ENCODE measurements at places on chromosomes 1 and 21. TPM values are rescaled to one million over a fixed set of nuclear protein-coding genes. Genes with fewer than 3 reads are reported as not detected.
A peak's percentile ranks its signal among the peaks of the same experiment; 100 is the strongest.

Gene CFHR1
- total RNA-seq = not detected

Gene PLPP3
- 20.5 TPM for total RNA-seq

Gene CPT2
- 12.3 TPM for total RNA-seq

Gene CLCA4
- not detected for total RNA-seq

Gene GPX7
- 83.8 TPM for total RNA-seq

Gene KCNK1
- total RNA-seq = 0.24 TPM

- DNase-seq = no peak
- H3K4me3 ChIP-seq = no peak overlapping the region
- no peaks in the 10 kb centered on the region for H3K4me1 ChIP-seq
- no peak overlapping the region for H3K27ac ChIP-seq
- H3K27me3 ChIP-seq = peaks cover 6% of the 10 kb centered on the region
Measured at GRCh38 chr1:219761208-219761860, 148.4 kb upstream of the ZC3H11B start.

- H3K27me3 ChIP-seq = peaks cover 21% of the 10 kb centered on the region
- H3K27ac ChIP-seq = no peak overlapping the region
- H3K4me3 ChIP-seq = no peak overlapping the region
- DNase-seq = no peak
Measured at GRCh38 chr1:47536646-47537118, 98.8 kb downstream of the FOXD2 start.

GRCh38 chr1:108503062-108503733, 53.1 kb downstream of the NBPF6 start:
- peaks cover 17% of the 10 kb centered on the region for H3K4me1 ChIP-seq
- no peak for DNase-seq
- H3K27ac ChIP-seq = peak overlapping the region; percentile 73
- no peaks in the 10 kb centered on the region for H3K27me3 ChIP-seq
- no peak overlapping the region for H3K4me3 ChIP-seq

DNA sequence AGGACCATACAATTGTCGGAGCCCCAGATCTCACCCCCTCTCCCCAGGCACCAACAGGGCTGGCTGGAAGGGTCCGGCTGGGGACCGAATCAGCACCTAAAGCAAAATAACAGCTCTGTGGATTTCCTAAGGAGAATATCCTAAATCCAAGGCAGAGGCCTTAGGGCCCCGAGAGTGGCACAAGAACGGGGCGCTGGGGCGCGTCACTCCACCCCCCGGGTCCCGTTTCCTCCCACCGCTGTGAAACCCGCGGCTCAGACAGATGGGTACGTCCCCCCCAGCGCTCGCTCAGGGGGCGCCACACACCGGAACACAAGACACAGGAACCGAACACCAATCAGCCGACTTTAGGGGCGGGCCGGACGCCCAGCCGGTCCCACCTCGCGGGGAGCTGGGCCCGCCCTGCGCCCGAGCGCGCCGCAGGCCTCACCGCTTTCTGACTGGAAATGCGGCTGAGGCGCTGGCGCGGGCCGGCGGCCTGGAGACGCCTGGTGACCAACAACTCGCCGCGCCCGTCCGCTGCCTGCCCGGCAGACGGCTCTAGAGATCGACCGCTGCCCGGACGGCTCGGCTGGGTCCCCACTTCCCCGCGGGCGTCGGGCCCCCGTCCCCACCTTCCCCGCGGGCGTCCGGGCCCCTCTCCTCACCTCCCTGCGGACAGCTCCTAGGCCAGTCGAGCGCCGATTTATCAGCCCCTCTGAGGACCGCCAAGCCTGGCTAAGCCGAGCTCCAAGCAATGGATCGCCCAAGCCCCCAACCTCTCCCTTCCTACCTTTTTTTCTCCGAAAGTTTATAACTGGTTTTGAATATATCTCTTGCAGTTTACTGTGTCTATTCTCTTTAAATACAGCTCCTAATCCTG, at the start of gene HFM1:
TSS of gene HFM1 (minus strand) at position 687 of the 862 bp plus-strand sequence. CDS start 3,755 bp downstream, outside the sequence.
- peak within 1 kb of the TSS; percentile 42 for H3K27ac ChIP-seq
- H3K4me3 ChIP-seq = peak within 1 kb of the TSS; percentile 84
- H3K36me3 ChIP-seq = no peaks in the 10 kb centered on the region
- DNase-seq = peak; percentile 92
- peaks cover 10% of the 10 kb centered on the region for H3K4me1 ChIP-seq

DNA sequence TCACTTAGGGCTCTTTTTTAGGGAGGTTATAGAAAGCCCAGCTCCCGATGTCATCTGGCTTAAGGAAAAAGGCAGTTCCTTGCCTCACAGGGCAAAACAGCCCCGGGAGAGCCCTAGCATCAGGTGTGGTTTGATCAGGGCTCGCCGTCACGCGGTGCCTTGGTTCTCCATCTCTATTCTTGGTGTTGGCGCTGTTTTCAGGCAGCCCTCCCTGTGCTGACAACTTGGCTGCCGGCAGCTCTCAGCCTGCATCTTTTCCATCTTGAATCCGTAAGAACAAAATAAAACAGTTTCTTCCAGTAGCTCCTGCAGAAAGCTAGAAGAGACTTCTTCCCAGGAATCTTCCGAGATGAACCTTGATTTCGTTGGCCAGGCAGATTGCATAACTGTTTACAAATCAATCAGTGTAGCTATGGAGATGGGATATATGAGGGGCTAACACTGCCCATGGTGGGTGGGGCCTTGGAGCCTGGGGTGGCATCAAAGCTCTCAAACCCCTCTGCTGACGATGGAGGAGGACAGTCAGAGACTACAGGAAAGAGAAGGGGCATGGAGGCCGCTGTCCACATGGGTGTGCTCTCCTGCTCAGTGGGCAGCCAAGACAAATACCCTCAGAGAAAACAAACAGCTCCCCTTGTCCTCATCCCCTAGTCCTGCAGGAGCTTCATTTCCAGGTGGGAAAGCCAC, 370.7 kb upstream of the C1orf174 start:
- no peak for DNase-seq
- H3K4me3 ChIP-seq = no peak overlapping the region
- no peak overlapping the region for H3K27ac ChIP-seq
- no peaks in the 10 kb centered on the region for H3K4me1 ChIP-seq
- H3K36me3 ChIP-seq = no peaks in the 10 kb centered on the region

DNA sequence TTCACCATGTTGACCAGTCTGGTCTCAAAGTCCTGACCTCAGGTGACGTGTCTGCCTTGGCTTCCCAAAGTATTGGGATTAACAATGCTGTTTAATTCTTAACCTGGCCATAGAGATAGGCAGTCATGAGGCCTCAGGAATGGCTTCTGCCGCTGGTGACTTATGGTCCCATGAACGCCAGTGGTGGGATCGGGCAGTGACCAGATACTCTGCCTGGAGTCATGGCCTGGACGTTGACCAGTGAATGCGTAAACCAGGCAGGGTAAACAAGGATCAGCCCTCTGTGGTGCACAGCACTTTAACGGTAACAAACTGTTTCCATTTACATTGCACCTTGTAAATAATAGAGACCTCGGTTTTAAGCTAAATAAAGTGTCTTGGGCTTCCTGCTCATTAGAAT, 23.0 kb downstream of the MTARC1 start:
- DNase-seq = no peak
- peaks cover 18% of the 10 kb centered on the region for H3K4me1 ChIP-seq
- peaks cover 4% of the 10 kb centered on the region for H3K36me3 ChIP-seq
- no peaks in the 10 kb centered on the region for H3K27me3 ChIP-seq

DNA sequence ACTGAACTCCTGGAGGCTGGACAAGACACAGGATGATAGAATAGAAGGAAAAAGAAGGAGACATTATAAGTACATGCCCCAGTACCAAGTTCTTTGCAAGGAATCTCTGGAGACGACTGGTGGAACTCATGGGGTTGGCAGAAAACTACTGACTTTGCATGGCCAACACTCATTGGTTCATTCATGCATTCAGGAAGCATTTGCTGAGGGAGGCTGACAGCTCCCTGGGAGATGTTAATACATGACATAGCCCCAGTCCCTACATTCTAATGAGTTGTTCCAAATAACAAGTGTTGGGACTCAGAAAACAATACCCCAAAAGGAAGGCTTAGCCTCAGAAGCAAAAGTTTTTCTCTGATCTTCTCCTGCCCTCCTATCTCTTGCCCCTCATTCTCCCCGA, 172.8 kb upstream of the IRF2BP2 start:
- H3K27me3 ChIP-seq = no peaks in the 10 kb centered on the region
- no peak overlapping the region for H3K27ac ChIP-seq
- H3K36me3 ChIP-seq = no peaks in the 10 kb centered on the region
- H3K4me3 ChIP-seq = no peak overlapping the region

DNA sequence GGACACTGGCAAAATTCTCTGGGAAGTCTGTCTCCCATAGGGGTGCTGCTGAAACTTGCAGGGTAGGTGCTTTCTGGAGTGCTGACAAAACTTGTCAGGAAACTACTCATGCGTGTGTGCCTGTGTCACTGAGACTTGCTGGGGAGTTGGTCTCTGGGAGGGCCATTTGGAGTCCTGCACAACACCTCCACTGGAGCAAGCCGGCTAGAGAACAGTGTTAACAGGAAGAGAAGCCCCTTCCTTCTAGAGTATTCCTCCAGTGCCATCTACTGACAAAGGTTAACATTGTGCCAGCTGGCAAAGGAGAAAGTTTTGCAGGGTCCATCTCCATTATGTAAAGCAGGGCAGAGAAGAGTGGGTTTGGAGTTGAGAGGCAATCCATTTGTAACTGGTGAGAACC, 30.0 kb downstream of the ZMYM4 start:
- DNase-seq = no peak
- H3K27ac ChIP-seq = no peak overlapping the region
- peaks cover 1% of the 10 kb centered on the region for H3K36me3 ChIP-seq
- no peak overlapping the region for H3K4me3 ChIP-seq
- H3K27me3 ChIP-seq = no peaks in the 10 kb centered on the region

GRCh38 chr21:46362946-46363345, 39.0 kb downstream of the PCNT start:
- H3K4me1 ChIP-seq = no peaks in the 10 kb centered on the region
- peaks cover 28% of the 10 kb centered on the region for H3K36me3 ChIP-seq
- H3K27ac ChIP-seq = no peak overlapping the region

- no peak overlapping the region for H3K27ac ChIP-seq
- no peaks in the 10 kb centered on the region for H3K36me3 ChIP-seq
- no peak for DNase-seq
- H3K27me3 ChIP-seq = no peaks in the 10 kb centered on the region
Measured at GRCh38 chr1:43069461-43070050, 102.5 kb downstream of the EBNA1BP2 start.

GRCh38 chr1:88791192-88791591, 100.2 kb downstream of the GTF2B start:
- no peaks in the 10 kb centered on the region for H3K27me3 ChIP-seq
- H3K36me3 ChIP-seq = peaks cover 3% of the 10 kb centered on the region
- H3K4me1 ChIP-seq = no peaks in the 10 kb centered on the region
- no peak overlapping the region for H3K4me3 ChIP-seq

GRCh38 chr1:241645199-241645598, 5.0 kb upstream of the CHML start:
- peaks cover 19% of the 10 kb centered on the region for H3K4me1 ChIP-seq
- no peaks in the 10 kb centered on the region for H3K36me3 ChIP-seq
- H3K27ac ChIP-seq = no peak overlapping the region
- H3K4me3 ChIP-seq = no peak overlapping the region
- DNase-seq = no peak

GRCh38 chr21:16550917-16551741, 821.3 kb downstream of the USP25 start:
- DNase-seq = no peak
- H3K36me3 ChIP-seq = peaks cover 1% of the 10 kb centered on the region
- no peak overlapping the region for H3K4me3 ChIP-seq
- H3K4me1 ChIP-seq = peaks cover 4% of the 10 kb centered on the region
- no peak overlapping the region for H3K27ac ChIP-seq
- no peaks in the 10 kb centered on the region for H3K27me3 ChIP-seq

GRCh38 chr1:177035586-177035985, 128.9 kb downstream of the ASTN1 start:
- no peak overlapping the region for H3K27ac ChIP-seq
- no peaks in the 10 kb centered on the region for H3K36me3 ChIP-seq
- no peak for DNase-seq

GRCh38 chr21:34724131-34724856, 55.5 kb downstream of the CLIC6 start:
- H3K4me1 ChIP-seq = peaks cover 21% of the 10 kb centered on the region
- no peak overlapping the region for H3K4me3 ChIP-seq
- no peaks in the 10 kb centered on the region for H3K36me3 ChIP-seq
- DNase-seq = no peak
- peak overlapping the region; percentile 82 for H3K27ac ChIP-seq
- H3K27me3 ChIP-seq = no peaks in the 10 kb centered on the region

GRCh38 chr1:38015978-38016725, 3.6 kb downstream of the UTP11 start:
- H3K36me3 ChIP-seq = peaks cover 19% of the 10 kb centered on the region
- no peaks in the 10 kb centered on the region for H3K27me3 ChIP-seq
- peak; percentile 35 for DNase-seq

GRCh38 chr1:155967341-155968050, 10.9 kb downstream of the ARHGEF2 start:
- no peak for DNase-seq
- peak overlapping the region; percentile 49 for H3K27ac ChIP-seq
- H3K27me3 ChIP-seq = no peaks in the 10 kb centered on the region
- no peak overlapping the region for H3K4me3 ChIP-seq

DNA sequence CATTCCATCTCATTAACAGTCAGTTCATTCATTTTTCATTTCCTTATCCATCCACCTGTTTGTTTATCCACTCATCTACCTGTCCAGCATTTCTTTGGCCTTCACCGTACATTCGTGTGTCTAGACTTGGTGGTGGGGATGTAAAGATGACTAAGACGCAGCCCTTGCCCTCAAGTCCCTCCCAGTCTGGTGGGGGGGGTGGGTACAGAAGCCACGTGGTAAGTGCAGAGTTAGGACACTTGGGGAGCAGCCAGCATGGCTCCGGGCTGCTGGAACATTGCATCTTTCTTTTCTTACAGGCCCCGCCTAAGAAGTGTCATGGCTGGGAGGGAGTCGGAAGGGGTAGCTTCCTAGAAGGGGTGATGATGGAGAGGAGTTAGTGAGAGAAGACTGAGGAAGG, 17.2 kb downstream of the KIF26B start:
- no peaks in the 10 kb centered on the region for H3K27me3 ChIP-seq
- H3K27ac ChIP-seq = peak overlapping the region; percentile 52
- H3K4me1 ChIP-seq = no peaks in the 10 kb centered on the region
- DNase-seq = no peak

DNA sequence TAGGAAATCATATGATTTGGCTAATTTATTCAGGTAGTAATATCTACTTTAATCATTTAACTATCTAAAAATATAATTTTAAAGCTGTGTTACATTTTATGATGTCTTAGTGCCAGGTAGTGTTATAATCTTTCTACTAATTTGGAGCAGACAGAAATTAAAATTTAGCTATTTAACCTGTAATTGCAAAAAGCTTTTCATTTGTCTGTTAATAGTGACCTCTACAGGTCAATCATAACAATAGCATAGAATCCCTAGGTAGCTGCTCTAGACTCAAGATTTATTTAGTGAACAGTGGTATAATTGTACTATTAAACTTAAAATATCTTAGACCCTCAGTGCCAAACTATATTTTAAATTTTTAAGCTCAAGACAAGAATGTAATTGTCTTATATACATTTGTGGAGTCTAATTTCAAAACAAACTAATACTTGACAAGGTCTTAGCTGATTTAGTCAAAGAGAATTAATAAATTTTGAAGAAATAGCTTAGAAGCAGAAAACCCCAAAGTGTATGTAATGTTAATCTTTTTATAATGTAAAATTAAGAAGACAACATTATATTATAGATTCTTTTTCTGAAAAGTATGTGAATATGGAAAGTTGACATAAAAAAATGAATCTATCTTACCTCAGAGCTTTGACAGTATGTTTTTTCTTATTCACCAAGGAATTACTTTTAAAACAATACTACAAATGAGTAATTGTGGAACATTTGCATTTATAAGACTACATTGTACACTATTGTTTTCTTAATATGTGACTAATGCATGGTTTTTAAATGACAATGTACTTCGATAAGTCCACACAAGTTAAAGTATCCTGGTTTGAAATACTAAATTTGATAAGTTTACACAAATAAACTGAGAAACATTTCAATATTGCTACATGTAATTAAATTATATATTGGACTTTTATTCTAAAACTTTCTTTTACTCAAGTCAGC, 64.1 kb upstream of the RNPC3 start:
- H3K27ac ChIP-seq = no peak overlapping the region
- no peak for DNase-seq
- peaks cover 25% of the 10 kb centered on the region for H3K4me1 ChIP-seq
- H3K4me3 ChIP-seq = no peak overlapping the region
- no peaks in the 10 kb centered on the region for H3K36me3 ChIP-seq
- no peaks in the 10 kb centered on the region for H3K27me3 ChIP-seq

Data from chondrocyte (in vitro differentiated cells).